NCI-H446 treated with DMSO at 0.1 percent for 48 hours (cell line): ENCODE measurements at places on chromosomes 2 and 18.
A peak's percentile ranks its signal among the peaks of the same experiment; 100 is the strongest.

DNA sequence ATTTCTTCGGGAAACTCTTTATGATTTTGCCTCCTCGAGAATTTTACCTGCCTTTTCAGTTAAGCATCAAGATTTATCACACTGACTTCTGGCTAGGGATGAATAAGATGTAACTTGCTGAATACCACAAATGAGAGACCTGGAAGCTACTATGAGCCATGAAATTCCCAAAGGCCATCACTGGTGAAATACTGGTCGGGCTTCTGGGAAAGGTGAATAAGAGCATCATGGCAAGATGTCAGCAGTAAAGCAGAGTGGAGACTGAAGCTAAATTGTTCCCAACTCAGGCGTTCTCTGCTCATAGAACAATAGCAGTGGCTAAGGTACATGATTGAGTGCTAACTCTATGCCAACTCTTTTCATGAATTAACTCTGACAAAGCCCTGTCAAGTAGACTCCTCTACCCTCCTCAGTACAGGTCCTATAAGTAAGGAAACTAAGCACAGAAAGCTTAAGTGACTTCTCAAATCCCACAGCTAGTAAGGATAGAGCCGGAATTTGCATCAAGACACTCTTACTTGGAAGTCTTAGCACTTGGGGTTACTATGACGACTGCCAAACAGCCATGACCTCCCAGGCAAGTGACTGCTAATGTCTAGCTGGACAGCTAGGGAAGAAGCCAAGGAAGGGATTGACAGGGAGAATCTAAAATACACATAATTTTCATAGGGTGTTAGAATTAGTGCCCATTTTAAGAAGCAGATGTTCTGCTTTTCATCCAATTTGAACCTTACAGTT is 22.7 kb upstream of the DSC3 start:
- no peak for DNase-seq

DNA sequence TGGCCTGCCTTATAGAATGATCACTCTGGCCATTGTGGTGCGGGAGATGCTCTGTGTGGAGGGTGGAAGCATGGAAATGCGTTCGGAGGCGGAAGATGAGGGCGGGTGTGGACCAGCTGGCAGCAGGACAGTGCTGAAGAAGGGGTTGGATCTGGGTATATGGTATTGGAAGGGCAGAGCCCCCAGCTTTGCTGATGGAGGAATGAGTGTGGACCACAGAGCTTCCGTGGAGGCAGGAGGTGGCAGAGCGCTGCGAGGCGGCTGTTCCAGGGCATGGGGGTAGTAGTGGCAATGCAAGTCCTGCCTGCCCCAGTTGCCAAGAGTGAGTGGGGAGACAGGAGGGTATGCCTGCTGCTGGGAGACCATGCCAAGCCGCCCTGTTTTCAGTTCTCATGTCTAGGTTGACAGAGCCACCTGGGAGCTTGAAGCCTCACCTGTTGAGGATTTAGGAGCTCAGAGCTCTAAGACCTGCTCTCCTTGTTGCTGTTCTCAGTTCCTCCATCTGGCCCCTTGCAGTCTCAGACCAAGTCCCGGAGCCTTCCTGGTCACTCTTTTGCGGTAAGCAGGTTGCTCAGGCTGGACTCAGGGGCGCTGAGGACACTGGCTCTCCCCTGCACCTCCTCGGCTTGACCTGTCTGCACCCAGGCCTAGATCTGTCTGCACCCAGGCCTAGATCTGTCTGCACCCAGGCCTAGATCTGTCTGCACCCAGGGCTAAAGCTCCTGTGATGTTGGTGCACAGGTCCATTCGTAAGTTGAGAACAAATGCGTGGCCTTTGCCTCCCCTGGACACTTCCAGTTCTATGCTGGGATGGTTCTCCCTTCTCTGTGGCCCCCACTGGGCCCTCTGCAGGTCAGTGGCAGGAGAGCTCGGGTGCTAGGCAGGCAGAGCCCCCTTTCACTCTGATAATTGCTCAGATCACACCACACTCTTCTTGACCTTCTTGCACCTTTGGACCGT is 290.5 kb upstream of the HS6ST1 start:
- DNase-seq = no peak

GRCh38 chr2:218788529-218789255 is 6.7 kb downstream of the CYP27A1 start:
- no peak for DNase-seq

- peak; percentile 80 for DNase-seq
Observed at GRCh38 chr2:165698444-165698884, 95.6 kb downstream of the GALNT3 start.

GRCh38 chr18:13890761-13891361 is 24.5 kb downstream of the MC2R start:
- DNase-seq = no peak

DNA sequence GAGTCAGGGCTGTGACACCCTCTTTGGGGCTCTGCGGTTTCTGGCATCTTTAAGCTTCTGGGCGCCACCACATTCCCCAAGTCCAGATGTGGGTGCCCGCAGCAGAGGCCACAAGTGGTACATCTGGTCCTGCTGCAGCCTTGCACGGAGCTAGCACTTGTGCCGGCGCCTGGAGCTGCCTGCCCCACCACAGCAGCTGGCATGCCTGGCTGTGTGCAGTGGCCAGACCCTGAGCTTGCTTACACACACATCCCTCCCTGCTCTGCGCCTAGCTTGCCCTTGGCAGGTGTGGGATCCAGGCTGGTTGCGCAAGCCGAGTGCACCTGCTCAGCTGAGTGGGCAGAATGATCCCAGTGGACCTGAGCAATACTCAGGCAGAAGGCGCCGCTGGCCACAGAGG is 27.3 kb downstream of the SLC4A10 start:
- DNase-seq = no peak

DNA sequence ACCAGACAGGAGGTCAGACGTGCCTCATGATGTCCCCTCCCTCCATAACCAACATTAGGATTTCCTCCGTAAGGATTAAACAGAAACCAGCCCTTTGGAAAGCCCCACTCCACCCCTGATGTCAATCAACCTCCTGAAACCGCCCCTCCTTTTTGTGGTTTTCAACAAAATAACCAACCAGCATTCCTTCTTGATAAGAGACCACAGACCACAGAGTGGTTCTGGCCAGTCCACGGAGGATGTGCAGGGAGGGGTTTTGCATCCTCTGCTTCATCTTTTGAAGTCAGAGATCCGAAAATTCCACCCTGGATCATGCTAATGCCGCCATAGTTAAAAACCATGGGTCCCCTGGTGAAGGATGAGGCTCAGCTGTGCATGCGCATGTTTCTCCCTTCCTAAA is 180.0 kb upstream of the CCDC150 start:
- DNase-seq = no peak

- no peak for DNase-seq
Observed at GRCh38 chr2:118177318-118177717, 89.0 kb downstream of the INSIG2 start.

DNA sequence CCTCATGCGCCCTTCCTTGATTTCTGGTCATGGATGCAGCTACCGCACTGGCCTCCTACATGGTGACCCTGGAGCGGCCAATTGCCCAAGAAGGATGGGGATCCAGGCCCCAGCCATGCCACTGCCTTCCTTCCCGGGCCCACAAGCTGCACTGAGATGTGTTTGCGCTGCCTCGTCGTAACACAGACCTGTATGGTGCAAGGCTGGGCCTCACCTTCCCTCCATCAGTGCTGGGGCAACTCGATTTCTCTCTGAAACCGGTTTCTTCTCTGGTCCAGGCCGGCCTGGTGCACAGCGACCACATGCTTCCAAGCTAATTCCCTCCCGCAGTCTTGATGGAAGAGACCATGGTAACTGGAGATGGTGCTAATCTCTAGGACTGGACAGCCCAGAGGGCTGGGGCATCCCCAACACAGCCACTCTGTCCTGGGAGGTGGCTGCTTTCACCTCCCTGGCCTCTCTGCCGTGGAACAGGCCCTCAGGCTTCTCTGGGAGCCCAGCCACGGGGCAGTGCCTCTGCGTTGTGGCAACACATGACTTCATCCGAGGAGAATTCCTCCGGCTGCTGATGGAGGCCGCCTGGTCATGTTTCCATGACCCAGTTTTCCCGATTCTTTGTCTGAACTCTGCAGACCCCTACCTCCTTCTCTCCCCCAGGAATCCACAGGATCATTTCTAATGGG is 184.2 kb downstream of the GLI2 start:
- DNase-seq = no peak

- DNase-seq = no peak
Observed at GRCh38 chr2:38982498-38982897, 92.8 kb downstream of the ARHGEF33 start.

DNA sequence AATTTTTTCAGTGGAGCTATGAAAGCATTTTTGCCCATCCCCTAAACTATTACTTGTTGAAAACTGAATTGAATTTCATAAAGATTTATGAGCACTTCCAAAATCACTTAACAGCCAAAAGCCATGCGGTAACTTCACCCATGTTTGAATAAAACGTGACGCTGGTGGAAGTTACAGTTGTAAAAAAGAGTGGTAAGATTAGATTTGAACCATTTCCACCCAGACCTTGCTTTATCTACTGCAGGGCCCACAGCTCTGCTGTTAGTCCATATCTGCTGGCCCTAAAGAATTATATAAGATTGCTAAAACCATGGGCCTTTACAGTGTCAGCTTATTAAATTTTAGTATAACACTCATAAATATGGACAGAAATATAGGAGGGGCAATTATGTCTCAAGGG is 15.5 kb upstream of the ITGA4 start:
- DNase-seq = no peak

GRCh38 chr18:22827216-22827615 is 105.9 kb upstream of the RBBP8 start:
- DNase-seq = no peak

- no peak for DNase-seq
Observed at GRCh38 chr2:127437781-127438726, 19.8 kb downstream of the PROC start.

DNA sequence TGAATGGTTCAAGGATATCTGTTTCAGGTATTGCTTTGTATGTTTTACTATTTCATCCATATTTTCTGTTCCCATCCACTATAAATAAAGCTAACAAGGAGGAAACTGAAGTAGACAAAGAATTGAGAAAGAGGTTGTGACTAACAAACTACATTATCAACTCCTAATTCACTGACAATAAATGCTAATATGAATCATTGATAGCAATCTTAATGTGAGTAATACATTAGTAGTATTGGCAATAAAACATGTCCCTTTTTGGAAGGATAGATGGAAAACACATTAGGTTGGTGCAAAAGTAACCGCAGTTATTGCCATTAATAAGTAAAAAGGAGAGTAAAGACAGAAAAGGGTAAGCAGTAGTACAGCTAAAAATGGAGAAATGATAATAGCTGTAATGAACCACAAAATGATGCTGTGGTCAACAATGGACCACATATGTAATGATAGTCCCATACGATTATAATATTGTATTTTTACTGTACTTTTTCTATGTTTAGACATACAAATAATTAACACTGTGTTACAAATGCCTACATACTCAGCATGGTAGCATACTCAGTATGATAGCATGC is 104.7 kb downstream of the THADA start:
- no peak for DNase-seq

DNA sequence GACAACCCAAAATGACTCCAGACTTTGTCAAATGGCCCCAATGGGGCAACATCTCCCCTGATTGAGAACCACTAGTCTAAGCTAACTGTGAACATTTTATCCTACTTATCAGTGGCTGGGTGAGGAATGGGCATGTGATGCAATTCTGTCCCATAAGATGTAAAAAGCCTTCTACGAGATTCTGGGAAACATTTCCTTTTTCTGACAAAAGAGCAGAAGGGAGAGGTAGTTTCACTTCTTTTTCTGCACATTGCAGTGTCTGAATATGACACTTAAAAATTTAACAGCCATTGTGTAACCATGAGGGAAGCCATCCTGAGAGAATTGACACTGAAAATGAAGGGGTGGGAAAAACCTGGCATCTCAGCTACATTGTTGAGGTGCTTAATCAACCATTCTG is 17.3 kb upstream of the MARCHF4 start:
- no peak for DNase-seq

DNA sequence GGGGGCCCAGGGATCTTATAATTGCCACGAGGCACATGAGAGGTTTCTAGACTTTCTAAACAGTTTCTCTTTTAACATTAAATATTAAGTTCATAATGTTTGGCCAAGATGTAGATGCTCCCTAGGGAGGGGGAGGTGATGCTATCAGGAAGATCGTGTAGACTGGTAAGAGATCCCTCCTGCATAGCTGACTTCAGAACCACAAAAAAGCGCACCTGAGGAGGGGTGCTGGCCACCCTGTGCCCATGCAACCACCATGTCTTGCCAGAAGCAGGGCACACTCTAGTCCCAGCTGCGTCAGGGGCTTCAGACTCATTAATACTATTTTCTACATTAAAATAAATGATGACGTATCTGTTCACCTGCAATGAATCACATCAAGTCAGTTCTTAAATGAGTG is 103.4 kb upstream of the SLC35G4 start:
- no peak for DNase-seq

DNA sequence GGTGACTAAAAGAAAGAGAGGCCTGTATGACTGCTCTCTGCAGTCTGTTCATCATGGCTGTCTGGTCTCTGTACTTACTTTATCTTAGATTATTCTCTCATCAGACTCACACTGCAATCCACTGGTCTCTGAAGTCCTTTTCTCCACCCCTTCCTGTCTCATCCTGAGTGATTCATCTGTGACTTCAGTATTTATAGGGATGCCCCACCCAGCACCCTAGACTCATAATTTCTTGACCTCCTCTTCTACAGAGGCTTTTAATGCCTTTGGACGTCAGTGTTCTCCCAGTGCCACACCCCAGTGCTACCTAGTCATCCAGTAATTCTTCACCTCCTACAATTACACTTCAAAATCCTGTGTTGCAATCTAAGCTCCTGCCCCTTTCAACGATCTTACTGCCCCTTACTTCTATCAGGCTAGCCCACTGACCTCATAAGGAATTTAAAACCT is 14.9 kb upstream of the ITPRID2 start:
- no peak for DNase-seq

- DNase-seq = no peak
Observed at GRCh38 chr2:207038299-207038698, 99.0 kb downstream of the CPO start.

DNA sequence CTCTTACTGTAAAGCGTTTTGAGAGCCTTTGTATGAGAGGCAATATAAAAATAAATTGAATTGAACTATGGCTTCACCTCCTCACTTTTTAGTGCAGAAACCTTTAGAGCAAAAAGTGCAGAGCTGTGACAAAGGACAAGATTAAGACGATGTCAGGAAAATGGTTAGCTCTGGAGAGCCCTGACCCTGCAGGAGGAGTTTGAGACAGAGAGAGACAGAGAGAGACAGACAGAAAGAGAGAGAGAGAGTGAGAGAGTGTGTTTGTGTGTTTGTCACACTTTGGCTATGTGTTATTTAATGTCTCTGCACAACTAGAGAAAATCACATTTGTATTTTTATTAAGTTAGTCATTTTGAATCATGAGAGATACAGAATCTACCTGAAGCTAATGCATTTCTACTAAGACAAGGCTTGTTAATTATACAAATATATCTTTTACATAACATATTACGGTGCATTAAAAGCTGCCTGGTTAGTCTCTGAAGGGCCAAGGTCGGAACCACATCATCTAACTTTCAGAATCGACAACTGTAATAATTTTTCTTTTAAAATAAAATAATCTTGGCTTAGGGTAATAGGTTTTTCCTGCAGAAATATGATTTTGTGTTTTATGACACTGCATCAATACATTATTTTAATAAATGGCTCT is 423.5 kb upstream of the ZEB2 start:
- no peak for DNase-seq
